ENCODE measurements at places on chromosomes 1 and 21.

GRCh38 chr21:43717967-43718871 lies 710 bp upstream of the PDXK start:
- no peak for DNase-seq

GRCh38 chr1:59747420-59748024 lies 67.2 kb upstream of the HOOK1 start:
- no peak for DNase-seq

DNA sequence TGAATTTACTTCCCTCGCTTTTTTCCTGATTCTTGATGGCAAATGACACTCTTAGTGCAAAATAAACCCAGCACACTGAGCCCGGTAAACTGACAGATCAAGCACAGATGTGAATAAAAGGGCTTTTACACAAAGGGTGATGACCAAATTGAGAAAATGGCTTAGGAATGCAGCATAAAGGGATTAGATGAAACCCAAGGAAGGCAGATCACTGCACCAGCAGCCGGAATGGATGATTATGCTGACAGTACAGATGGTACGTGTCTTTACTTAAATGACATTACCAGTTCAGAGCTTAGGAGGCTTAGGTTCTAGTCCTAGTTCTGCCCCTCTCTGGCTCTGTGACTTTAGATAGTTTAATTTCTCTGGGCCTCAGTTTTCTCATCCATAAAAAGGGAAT lies 12.0 kb downstream of the PKP1 start:
- no peak for DNase-seq

- no peak for DNase-seq
Observed at GRCh38 chr1:64187646-64188045, 15.8 kb upstream of the UBE2U start.

GRCh38 chr1:206953126-206953525 lies 6.9 kb upstream of the PIGR start:
- no peak for DNase-seq

DNA sequence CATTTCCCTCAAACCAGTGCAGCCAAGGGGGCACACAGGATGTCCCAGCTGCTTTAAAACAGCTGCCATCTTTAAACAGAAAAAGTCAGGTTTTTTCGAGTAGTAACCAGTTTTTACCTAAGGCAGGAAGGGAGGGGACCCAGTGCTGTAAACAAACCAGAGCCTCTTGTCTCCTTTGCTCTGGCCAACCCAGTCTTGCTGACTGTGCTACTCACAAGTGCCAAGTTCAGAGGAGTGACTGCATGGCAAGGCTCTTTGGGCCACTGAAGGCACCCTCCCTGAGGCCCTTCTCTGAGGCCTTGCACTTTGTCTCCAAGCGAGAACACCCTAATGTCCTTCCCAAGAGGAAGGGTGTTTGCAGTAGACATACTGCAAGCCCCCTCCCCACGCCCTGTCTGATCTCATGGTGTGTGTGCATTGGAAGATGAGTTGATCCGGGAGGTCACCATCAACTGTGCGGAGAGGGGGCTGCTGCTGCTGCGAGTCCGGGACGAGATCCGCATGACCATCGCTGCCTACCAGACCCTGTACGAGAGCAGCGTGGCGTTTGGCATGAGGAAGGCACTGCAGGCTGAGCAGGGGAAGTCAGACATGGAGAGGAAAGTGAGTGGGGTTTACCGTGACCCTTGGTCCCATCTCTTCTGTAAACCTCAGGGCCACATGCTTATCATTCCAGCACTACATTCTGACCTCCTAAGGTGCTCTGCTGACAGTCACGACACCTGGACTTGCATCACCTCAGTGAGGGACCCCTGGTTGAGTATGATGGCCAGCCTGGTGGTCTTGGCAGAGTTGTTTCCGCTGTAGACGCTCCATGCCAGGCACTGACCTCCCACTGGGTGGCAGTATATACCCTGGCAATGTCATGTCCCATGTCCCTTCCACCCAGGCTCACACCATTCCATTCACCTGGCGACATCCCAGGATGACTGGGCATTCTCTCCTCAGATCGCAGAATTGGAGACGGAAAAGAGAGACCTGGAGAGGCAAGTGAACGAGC lies 4.7 kb downstream of the DNALI1 start:
- no peak for DNase-seq
